Stimulated activated CD8-positive, alpha-beta memory T cell treated with anti-CD3 and anti-CD28 coated beads, Interleukin-15, amount 100 ng/mL, for 24 hours (primary cell): ENCODE measurements at places on chromosomes 2 and 18.

GRCh38 chr18:62486290-62486964 lies 36.4 kb upstream of the ZCCHC2 start:
- no peak for DNase-seq

- DNase-seq, result no peak
These were observed 135.9 kb downstream of the PRPF40A start for GRCh38 chr2:152581360-152581759.

GRCh38 chr2:83221258-83221657 lies 1237.8 kb downstream of the SUCLG1 start:
- DNase-seq, result no peak

DNA sequence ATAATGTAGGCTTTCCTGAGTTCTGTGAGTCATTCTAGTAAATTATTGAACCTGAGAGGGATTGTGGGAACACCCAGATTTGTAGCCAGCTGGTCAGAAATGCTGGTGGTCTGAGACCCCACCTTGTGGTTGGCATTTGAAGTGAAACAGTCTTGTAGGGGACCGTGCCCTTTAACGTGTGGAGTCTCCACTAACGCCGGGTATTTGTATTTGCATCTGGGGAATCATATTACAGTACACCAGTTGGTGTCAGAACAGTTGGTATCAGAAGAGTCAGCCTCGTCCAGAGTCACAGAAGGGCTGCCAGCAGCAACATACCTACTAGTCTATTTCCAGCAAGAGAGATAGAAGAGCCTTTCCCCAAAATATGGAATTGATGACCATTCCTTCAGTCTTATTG lies 38.3 kb upstream of the PTPN4 start:
- no peak for DNase-seq

GRCh38 chr2:225074366-225074765 lies 32.1 kb upstream of the DOCK10 start:
- DNase-seq, result no peak

DNA sequence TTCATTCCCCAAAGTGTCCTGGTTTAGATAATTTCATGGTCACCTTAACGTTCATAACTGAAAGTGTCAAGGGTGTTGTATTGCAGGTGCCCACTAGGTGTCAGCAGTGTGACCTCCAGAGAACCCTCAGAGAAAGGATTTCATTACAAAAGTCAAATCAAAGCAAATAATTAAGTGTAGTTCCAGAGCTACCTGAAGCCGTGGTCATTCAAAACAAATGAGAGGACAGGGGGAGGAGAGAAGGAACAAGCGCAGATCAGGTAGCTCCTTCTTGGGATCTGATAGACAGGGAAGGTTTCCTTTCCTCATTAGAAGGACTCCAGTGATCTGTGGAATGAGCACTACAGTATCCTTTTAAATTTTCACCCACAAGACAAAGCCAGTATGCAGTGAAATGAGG lies at the start of gene SLC9A4:
Gene SLC9A4 (plus strand): TSS at position 207 of the 400 bp plus-strand sequence. CDS start 534 bp downstream, outside the sequence.
- DNase-seq, result no peak

- no peak for DNase-seq
These were observed 99.7 kb upstream of the SMAD7 start for GRCh38 chr18:49050452-49050851.

- DNase-seq, result no peak
These were observed 844.9 kb upstream of the CRIM1 start for GRCh38 chr2:35510636-35511035.

- DNase-seq, result no peak
These were observed 17.5 kb upstream of the ILKAP start for GRCh38 chr2:238220892-238221521.

DNA sequence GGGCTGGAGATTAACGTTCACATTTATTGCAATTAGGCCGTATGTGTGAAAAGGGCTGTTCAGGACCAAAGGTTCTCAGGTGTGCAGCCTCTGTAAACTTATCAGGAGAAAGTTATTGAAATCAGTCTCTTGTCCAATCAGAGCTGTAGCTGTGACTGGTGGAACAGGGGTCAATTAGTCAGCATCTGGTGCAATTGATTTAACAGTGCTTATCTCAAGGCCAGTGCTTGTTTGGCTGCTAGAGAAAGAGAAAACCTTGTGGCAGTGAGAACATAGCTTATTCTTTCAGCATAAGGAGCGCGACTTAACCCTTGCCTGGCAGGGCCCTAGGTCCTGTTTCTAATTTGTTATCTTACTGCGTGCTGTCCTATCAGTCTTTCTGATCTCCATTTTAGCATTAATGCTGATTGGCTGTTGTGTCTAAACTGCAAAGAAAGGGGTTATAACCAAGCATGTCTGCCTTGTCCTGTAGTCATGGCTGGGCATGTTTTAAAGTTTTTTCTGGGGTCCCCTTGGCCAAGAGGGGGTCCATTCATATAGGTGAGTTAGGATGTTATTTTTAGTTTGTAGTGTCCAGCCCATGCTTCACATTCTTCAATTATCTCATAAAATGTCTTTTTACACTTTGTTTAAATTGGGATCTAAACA lies 66.4 kb downstream of the CYB5A start:
- no peak for DNase-seq

GRCh38 chr2:56515399-56515798 lies 331.6 kb downstream of the CCDC85A start:
- no peak for DNase-seq

GRCh38 chr2:113000436-113000835 lies 4.8 kb upstream of the IL36A start:
- no peak for DNase-seq

- DNase-seq, result no peak
These were observed 58.2 kb upstream of the ST6GAL2 start for GRCh38 chr2:106944215-106944614.

GRCh38 chr2:140122001-140122400 lies 1341.8 kb upstream of the NXPH2 start:
- DNase-seq, result no peak

- DNase-seq, result no peak
These were observed 1292.0 kb upstream of the CHAC2 start for GRCh38 chr2:52475590-52475989.

DNA sequence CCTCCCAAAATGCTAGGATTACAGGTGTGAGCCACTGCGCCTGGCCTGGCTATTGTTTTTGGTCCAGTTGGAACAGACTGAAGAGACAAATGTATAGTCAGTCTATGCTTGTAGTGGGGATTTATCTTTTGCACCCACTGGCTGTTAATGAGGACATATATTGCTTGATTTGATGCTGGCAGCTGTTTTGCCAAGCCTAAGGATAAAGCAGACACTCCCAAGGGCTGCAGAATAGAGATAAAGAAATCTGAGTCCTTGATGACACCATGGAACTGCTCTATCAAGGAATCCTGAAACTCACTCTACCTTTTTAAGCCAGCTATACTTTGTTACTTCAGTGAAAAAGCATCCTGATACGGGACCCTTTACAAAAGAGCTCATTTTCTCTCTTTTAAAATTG lies 43.1 kb upstream of the ENOSF1 start:
- no peak for DNase-seq

DNA sequence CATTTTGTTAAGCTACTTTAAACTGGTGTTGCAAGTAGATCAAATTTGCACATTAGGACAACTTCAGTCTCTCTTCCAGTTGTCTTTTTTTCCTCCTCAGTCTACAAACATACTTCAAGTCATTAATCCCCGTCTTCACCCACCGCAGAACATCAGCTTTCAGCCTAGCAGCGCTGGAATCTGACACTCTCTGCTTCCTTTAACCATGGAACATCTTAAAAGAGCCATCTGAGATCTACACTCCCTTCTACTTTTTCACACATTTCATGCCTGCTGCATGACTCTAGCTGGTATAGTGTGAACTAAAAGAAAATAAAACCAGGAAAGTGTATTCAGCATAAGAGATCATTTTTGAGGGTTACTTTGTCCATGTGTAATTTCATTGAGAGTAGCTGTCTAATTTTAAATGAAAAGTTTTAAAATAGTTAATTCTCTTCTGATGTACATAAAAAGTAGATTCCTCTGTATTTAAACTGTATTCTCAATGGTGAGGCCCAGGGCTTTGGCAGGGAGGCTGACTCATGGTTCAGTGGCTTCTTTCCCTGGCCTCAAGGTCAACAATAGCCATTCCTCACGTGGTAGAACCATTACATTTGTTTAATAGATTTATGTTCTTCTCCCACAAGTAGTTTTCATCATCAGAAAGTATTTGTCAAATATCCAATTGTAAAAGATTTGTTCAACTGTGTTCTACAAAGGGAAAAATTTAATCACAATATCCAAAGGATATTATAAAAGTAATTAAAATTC lies 16.5 kb downstream of the SGPP2 start:
- DNase-seq, result no peak

GRCh38 chr2:162385536-162385935 lies 41.6 kb downstream of the GCA start:
- DNase-seq, result no peak

GRCh38 chr2:192087398-192087958 lies 107.3 kb downstream of the TMEFF2 start:
- no peak for DNase-seq

DNA sequence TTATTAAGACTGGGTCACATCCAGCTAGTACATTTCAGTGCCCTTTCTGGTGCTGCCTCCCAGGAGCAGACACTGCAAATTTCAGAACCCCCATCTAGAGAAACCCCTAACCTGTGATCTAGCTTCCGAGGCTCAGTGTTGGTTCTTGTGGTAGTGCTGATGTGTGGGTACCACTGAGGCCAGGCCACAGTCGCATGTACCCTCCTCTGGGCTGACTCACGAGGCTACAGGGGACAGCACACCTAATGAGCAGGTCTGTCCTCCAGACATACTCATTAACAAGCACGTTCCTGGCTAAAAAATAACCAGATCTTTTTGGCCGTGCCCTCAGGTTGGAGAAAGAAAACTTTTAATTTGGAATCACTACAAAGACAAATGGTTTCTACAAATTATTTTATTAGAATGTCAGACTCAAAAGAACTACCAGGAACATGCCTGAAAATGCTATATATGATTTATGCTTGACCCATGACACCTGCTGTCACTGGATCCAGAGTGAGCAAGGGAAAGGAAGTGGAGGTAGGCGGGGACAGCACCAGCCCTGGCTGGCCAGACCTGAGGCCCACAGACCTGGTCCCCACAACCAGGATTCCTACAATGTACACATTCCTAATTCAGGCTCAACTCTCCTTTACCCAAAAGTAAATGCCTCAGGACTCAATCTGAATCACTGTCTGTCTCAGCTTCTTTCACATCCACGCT lies 8.5 kb downstream of the CIAO1 start:
- no peak for DNase-seq

DNA sequence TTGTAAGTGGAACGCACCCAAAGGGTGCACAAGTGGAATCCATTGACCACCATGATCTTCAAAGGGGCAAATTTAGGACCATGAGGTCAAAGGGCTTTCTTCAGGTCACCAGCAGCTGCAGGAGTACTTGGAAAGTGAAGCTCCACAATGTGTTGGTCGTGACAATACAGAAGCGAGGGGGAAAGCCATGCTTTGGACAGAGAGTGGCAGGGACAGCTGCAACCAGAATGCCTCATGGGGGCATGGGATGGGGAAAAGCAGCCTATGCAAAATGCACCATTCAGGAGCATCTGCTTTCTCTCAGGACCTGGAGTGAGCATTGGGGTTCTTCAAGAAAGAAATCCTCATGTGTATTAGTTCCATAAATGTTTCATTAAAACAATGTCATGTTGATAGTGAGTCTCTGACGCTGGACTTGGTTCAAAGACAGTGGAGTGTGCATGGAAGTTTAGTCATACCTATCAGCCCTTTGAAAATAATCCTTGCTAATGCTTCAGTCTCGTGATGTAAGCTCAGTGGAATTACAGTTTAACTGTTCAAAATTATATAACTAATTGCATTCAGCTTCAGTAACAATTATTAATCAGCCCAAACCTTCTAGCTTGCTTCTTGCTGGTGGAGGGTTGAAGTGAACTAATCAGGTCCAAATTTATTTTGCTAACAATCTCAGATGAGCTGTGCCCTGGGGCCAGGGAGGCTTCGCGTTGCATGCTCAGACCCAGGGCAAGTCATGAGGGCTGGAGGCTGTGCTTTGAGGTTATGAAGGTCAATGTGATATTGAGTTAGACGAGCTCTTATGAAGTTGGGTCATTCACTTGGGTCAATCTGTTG lies 41.6 kb downstream of the ACKR3 start:
- DNase-seq, result no peak

- no peak for DNase-seq
These were observed 1256.8 kb downstream of the LRP1B start for GRCh38 chr2:140873915-140874531.

GRCh38 chr2:207164006-207164831 lies 1.5 kb downstream of the KLF7 start:
- no peak for DNase-seq

DNA sequence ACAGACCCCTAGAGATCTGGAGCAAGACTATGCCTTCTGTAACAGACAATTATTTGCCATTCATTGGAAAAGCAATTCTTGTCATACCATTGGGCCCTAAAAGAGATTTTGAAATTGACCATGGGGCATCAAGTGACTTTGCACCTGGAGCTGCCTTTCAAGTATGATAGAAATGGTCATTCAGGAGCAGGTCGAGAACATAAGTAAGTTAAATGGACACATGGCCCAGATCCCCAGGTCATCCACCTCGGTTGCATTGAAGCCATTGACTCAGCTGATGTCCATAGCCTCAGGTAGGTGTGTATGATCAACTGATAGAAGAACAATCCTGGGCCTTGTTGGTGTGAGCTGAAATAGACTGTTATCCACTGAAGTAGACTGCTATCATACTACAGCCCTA lies 19.3 kb downstream of the CHCHD5 start:
- no peak for DNase-seq
